Transverse colon (tissue), 4 donors: ENCODE measurements at places on chromosomes 11 and 22. TPM values are rescaled to one million over a fixed set of nuclear protein-coding genes. Genes with fewer than 3 reads are reported as not detected.

DNA sequence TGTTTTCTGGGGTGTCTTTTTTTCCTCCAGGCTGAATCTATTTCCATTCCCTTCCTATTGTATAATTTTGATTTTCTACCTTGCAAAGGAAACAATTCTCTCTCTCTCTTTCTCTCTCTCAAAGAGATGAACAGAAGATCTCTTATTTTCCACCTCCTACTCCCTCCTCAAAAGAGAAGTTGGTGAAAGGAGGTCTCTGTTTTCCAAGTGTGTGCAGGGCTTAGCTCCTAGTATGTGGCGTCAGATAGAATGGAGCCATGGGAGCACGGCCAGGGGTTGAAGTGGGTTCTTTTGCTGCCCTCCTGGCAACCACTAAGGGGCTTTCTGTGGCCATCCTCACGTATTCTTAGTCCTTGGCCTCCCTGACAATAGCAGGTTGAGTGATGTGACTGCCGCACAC is 480 bp downstream of the TRIM34 start:
- no peak for DNase-seq

GRCh38 chr22:31044262-31044861 is 36.8 kb upstream of the SMTN start:
- peak; percentile 61 for DNase-seq

- no peak for DNase-seq
Observed at GRCh38 chr11:116950210-116950609, 112.8 kb upstream of the APOA1 start.

DNA sequence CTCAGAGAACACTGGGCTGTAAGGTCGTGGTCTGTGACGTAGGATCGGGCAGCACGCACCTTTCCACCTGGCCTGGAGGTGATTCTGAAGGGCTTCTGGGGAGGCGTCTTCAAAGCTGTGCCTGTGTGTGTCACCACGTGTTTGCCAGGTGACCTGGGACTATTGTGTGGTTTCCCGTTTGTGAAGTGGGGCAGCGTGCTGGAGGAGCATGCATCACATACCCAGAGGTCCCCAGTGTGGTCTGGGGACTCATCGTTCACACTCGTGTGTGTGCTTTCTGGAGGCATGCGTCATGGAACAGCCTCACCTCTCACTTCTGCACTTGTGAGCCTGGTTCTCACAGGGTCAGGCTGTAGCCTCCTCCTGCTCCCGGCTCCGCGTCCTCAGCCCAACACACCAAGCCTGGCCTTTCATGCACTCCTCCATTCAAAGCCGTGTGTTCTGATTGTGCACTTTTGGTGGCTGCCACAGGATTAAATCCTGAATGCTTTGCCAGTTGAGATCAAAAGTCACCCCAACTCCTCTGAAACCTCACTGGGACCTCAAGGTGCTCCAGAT is 106.3 kb downstream of the KCNQ1OT1 start:
- no peak for DNase-seq

GRCh38 chr22:26168939-26169314 is 335 bp upstream of the SEZ6L start:
- DNase-seq = no peak

DNA sequence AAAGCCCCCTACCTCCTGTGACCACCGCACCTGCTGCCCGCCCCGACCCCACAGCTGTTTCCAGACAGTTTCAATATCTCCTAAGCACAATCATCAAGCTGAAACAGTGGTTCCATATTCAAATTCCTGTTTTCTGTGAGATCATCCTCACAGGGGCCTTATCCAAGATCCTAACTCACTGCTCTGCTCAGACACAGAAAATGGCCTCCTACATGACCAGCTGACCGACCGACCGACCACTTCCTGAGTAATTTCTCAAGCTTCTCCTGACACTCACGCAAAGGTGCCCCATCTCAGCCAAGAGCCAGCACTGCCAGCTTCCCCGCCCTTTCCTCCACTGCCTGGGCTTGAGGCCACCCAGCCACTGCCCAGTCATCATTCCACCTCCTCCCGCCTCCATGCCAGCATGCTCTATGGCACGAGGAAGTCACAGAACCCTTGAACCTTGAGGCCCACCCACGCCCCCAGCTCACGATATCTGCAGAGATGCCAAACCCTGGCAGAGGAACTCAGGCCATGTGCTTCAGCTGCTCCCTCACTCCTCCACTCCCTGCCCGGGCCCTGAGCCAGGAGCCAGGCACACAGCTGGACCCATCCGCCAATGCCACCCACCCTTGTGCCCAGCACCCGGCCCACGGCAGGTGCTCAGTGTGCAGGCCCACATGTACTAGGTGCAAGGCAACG is 14.0 kb downstream of the KIAA0930 start:
- DNase-seq = no peak

- DNase-seq = no peak
Observed at GRCh38 chr11:65470433-65471049, 28.3 kb upstream of the MALAT1 start.

DNA sequence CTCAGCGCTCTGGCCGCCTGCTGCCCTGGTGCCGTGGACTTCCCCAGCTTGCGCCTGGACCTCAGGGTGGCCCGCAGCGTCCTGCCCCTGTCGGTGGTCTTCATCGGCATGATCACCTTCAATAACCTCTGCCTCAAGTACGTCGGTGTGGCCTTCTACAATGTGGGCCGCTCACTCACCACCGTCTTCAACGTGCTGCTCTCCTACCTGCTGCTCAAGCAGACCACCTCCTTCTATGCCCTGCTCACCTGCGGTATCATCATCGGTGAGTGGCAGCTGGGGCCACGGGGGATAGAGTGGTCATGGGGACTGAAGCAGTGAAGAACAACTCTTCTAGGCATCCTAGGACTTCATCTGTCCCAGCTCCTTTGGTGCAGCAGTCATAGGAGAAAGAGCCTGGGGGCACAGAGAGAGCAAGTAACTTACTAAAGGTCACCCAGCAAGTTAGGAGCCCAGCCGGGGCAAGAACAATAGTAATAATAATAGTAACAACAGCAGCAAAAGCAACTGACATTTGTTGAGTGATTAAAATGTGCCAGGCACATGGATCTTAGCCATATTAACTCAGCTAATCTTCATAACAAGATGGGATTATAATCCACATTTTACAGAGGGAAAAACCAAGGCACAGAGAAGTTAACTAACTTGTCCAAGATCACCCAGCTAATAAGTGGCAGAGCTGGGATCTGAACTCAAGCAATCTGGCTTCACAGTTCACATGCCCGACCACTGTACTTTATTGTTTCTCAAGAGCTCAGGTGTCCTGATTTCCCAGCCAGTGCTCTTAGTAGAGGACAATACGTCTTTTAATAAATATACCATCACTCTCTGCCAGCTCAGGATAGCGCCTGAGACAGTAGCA is 1.4 kb downstream of the SLC35C1 start:
- DNase-seq = no peak

DNA sequence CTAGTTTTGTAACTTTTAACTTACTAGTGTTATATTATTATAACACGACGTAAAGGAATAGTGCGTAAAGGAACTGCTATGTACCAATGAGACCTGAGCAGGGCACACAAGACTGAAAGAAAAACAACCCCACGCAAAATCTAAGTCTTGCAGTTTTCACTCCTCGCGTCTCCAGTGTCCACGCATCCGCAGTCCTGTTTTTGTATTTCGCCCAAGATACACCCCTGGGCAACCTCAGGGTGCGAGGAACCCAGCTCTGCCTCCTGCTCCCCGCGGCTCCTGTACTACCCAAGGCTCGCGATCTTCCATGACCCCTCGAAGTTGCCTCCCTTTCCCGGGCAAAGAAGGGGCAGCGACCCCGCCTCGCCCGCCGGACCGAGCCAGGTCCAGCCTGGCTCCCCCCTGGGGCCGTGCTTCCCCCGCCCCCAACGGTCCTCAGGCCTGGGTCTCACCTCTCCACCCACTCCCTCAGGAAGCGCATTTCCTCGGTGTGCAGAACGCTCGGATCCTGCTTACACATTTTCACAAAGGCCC is 393 bp downstream of the ST13 start:
- no peak for DNase-seq

- no peak for DNase-seq
Observed at GRCh38 chr11:43947815-43948214, 5.4 kb downstream of the C11orf96 start.

- no peak for DNase-seq
Observed at GRCh38 chr11:113796663-113797259, 17.2 kb downstream of the CLDN25 start.

- DNase-seq = no peak
Observed at GRCh38 chr11:125542709-125543108, 26.6 kb upstream of the EI24 start.

DNA sequence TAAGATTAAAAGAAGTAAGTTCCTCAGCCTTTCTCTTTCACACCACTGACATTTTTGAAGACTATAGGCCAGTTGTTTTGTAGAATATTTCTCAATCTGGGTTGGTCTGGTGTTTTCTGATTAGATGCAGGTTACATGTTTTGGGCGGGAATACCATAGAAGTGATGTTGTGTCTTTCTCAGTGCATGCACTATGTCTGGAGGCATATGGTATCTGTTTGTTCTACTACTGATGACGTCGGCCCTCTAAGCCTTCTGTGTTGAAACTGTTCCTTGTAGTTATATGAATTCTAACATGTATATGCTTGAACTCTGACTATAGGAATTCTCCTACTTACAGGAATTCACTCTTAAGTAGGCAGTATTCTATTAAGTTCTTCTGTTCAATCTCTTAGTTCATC is 21.6 kb downstream of the ZFTA start:
- DNase-seq = no peak

DNA sequence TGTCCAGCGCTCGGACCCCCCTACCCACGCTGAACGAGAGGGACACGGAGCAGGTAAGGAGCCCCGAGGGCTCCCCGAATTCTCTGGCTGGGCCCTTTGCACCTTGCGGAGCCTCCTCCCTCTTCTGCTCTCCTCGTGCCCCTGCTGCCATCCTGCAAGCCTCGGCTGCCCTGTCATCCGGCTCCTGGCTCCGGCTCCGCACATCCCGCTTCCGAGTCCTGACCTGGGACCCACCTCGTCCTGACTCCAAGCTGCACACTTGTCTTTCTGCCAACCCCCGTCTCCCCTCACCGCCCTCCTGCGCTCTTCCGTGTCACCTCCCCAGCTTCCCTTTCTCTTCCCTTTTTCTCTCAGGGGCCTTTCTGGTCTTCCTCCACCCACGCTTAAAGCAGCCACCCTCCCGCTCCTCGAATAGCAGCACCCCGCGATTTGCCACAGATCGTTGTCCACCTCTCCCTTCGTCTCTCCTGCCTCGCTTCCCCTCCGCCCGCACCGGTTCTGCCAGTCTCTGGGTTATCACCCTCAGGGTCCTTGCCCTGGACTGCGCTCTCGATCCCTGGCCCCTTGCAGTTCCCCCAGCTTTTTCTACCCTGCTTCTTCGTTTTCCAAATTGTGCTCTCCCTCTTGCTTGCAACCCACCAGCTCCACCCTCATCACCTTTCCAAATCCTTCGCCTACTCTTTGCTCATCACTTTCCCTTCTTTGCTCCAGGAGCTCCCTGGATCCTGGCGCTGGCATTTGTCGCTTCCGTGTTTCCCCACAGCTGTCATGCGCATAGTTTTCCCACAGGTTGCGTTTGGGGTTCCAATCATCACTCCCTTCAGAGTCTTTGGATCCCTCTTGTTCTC is 822 bp downstream of the MARK2 start:
- peak; percentile 55 for DNase-seq

DNA sequence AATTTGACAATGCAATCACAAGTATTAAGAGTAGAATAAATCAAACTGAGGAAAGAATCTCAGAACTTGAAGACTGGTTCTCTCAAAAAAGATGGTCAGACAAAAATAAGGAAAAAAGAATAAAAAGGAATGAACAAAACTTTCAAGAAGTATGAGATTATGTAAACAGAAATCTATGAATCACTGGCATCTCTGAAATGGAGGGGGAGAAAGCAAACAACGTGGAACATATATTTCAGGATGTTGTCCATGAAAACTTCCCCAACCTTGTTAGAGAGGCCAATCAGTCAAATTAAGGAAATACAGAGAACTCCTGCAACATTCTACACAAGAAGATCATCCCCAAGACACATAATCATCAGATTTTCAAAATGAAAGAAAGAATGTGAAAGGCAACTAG is 235.7 kb downstream of the SBF2 start:
- DNase-seq = no peak

DNA sequence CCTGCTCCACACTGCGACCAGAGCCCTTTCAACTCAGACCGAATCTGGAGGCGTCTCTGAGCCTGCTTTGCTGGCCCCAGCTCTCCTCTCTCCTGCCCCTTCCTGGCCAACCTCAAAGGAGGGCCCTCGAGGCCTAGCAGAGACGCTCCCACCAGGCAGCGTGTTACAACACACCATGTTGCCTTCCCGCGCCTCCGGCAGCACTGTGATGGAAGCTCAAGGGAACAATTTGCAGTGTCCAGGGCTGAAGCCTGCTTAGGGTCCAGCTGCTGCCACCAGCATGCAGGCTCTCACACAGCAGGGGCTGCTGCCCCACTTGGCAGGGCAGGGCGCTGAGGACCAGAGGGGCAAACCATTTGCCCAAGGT is 18.4 kb downstream of the LINC01488 start:
- no peak for DNase-seq

DNA sequence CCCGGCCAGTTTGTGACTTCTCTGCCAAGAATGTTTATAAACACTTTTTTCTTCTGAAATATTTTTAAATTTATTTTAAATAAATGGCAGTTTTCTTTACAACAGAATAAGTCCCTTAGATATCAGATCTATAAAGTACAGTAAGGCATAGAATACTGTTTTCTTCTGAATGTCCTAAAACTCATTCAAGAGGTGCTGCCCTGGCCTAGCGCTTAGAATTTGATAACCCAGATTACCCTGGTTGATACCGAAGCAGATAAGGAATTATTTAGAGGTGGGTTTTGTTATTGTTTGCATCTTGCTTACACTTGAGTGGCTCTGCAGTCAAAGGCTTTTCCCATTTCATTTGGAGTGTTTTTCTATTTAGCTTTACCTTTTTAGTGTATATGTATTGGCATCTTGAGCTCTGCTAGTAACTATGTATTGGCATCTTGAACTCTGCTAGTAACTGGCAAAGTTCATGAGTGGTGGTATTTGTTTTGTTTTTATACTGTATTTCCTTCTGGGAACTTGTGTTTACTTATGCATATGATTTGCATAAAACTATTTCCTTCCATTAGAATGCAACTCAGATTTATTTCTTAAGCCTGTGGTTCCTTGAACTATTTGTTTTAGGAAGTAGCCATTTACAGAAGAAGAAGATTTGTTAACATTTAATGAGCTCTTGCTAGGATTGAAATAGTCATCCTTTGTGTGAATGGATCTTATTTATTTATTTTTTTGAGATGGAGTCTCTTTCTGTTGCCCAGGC is 1.2 kb downstream of the ACAD8 start:
- DNase-seq = no peak

The PDHX gene
- total RNA-seq = 37.0 TPM

The OR8D2 gene
- total RNA-seq = not detected

The IFITM1 gene
- total RNA-seq = 109 TPM

The SNX32 gene
- total RNA-seq = 10.0 TPM

The TRIM29 gene
- 0.75 TPM for total RNA-seq

The SMCO4 gene
- 80.4 TPM for total RNA-seq

The NPAS4 gene
- not detected for total RNA-seq

The RHOD gene
- total RNA-seq = 4.4 TPM

The MMP27 gene
- not detected for total RNA-seq

The C11orf86 gene
- 56.1 TPM for total RNA-seq
